ENCODE measurements at places on chromosomes 7 and 10.

DNA sequence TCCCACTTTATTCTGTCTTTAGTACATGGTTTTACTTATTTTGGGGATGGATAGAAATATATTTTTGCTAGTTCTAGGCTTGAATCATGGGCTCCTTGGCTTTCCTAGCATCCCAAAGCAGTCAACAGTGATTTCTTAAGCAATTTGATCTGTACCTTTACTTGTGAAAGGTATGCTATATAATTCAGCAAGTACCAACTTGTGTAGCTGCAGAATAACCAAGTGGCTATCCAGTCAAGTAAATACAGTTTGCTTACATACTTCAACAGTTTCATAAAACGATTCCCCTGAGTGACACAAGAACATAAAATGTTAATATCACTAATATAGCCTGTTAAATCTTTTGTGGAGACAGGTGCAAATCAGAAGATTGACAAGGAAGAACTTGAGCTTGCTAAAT, 67.2 kb downstream of the PODXL start:
- DNase-seq = no peak
- no peaks in the 10 kb centered on the region for H3K27me3 ChIP-seq
- H3K4me3 ChIP-seq = no peak overlapping the region
- peaks cover 8% of the 10 kb centered on the region for H3K36me3 ChIP-seq
- no peak overlapping the region for H3K27ac ChIP-seq
- H3K4me1 ChIP-seq = no peaks in the 10 kb centered on the region

- DNase-seq = no peak
- H3K4me1 ChIP-seq = no peaks in the 10 kb centered on the region
- H3K4me3 ChIP-seq = no peak overlapping the region
- H3K36me3 ChIP-seq = no peaks in the 10 kb centered on the region
- H3K27me3 ChIP-seq = peaks cover 2% of the 10 kb centered on the region
- H3K27ac ChIP-seq = no peak overlapping the region
Observed at GRCh38 chr10:124255556-124255955, 162.2 kb upstream of the CHST15 start.

GRCh38 chr10:113452146-113452845, 100.6 kb upstream of the HABP2 start:
- no peak overlapping the region for H3K27ac ChIP-seq
- no peaks in the 10 kb centered on the region for H3K4me1 ChIP-seq
- H3K4me3 ChIP-seq = no peak overlapping the region
- no peaks in the 10 kb centered on the region for H3K36me3 ChIP-seq
- no peak for DNase-seq

DNA sequence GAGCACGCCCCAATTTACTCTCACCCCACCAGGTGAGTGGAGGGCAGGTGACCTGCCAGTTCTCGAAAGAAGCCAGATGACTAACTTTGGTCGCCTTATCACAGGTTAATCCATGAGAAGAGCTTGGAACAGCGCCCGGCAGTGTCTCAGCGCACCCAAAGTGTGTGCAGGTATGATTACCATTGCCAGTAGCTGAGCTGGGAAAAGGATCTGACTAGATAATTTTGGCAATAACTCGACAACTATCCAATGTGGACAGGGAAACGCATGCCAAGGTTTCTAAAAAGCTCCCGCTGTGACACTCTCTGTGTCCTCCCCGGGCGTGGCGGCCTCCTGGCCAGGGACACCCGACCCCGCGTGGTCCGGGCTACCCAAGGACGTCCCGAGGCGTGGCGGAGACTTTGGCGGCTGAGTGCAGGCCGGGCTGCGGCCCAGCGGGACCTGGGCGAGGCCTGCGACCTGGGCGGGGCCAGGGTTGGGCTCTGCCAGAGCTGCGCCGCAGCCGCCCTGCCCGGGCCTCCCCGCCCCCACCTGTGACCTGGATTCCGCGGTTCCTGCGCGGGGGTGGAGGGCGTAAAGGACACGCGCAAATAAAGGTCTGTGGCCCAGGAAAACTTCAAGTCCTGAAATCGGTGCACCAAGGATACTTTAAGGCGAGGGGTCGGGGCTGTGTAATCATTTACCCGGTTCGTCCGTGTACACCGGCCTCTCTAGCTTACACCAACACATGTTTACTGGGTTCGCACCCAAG, 13.7 kb upstream of the WAPL start:
- H3K4me3 ChIP-seq = peak overlapping the region; percentile 42
- peak overlapping the region; percentile 78 for H3K27ac ChIP-seq
- peak; percentile 20 for DNase-seq
- H3K4me1 ChIP-seq = peaks cover 5% of the 10 kb centered on the region

DNA sequence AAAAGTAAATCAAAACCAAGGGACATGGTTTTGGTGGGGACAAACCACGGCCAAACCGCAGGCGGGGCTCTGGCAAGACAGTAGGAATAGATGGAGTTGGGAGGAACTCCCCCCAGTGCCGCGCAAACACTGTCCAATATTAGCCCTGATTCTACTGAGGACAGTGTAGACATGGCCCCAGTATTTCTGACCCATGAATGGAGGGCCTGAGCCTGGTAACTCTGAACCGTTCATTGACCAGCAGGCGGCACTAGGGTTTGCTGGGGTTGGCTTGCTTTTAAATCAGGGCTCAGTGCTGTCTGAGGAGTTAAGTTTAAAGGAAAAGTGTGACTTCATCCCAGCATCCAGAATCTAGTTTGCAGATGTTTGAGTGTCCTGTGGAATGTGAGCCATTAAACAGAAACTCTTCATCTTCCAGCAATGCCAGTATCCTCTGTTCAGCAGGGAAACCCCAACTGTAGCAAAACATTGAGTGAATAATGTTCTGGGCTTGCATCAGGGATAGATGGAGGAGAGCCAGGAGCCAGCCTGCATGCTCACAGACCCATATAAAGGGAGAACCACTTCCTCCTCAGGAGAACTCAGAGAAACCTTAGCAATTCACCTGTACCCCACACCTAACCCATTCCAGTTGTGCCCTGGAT, 147.4 kb upstream of the PRSS58 start:
- no peak overlapping the region for H3K4me3 ChIP-seq
- no peaks in the 10 kb centered on the region for H3K36me3 ChIP-seq
- H3K4me1 ChIP-seq = no peaks in the 10 kb centered on the region
- no peaks in the 10 kb centered on the region for H3K27me3 ChIP-seq
- no peak overlapping the region for H3K27ac ChIP-seq
- no peak for DNase-seq

- no peaks in the 10 kb centered on the region for H3K36me3 ChIP-seq
- no peak for DNase-seq
- no peaks in the 10 kb centered on the region for H3K4me1 ChIP-seq
- no peak overlapping the region for H3K27ac ChIP-seq
- H3K27me3 ChIP-seq = no peaks in the 10 kb centered on the region
Observed at GRCh38 chr10:28937959-28938358, 260.6 kb downstream of the BAMBI start.

- no peaks in the 10 kb centered on the region for H3K36me3 ChIP-seq
- peaks cover 18% of the 10 kb centered on the region for H3K4me1 ChIP-seq
- no peak for DNase-seq
- H3K27me3 ChIP-seq = no peaks in the 10 kb centered on the region
- peak overlapping the region; percentile 49 for H3K27ac ChIP-seq
- H3K4me3 ChIP-seq = no peak overlapping the region
Observed at GRCh38 chr7:18535810-18536415, 40.4 kb downstream of the HDAC9 start.

GRCh38 chr7:132840199-132840598, 241.7 kb downstream of the CHCHD3 start:
- DNase-seq = no peak
- no peaks in the 10 kb centered on the region for H3K4me1 ChIP-seq
- no peak overlapping the region for H3K4me3 ChIP-seq
- no peaks in the 10 kb centered on the region for H3K27me3 ChIP-seq
- H3K27ac ChIP-seq = no peak overlapping the region

GRCh38 chr10:58152673-58153263, 114.9 kb downstream of the IPMK start:
- no peaks in the 10 kb centered on the region for H3K36me3 ChIP-seq
- no peak overlapping the region for H3K27ac ChIP-seq
- H3K4me3 ChIP-seq = no peak overlapping the region
- 0 out of 2 replicates have a peak, but pooled peaks cover 2% of the 10 kb centered on the region for H3K27me3 ChIP-seq
- DNase-seq = no peak

GRCh38 chr10:84681781-84682180, 353.4 kb downstream of the CCSER2 start:
- H3K27ac ChIP-seq = no peak overlapping the region
- DNase-seq = no peak
- H3K4me3 ChIP-seq = no peak overlapping the region
- peaks cover 4% of the 10 kb centered on the region for H3K27me3 ChIP-seq
- H3K4me1 ChIP-seq = no peaks in the 10 kb centered on the region
- H3K36me3 ChIP-seq = no peaks in the 10 kb centered on the region

- no peak overlapping the region for H3K4me3 ChIP-seq
- no peaks in the 10 kb centered on the region for H3K27me3 ChIP-seq
- no peaks in the 10 kb centered on the region for H3K36me3 ChIP-seq
- no peak overlapping the region for H3K27ac ChIP-seq
Observed at GRCh38 chr7:108824840-108825580, 255.3 kb downstream of the DNAJB9 start.

DNA sequence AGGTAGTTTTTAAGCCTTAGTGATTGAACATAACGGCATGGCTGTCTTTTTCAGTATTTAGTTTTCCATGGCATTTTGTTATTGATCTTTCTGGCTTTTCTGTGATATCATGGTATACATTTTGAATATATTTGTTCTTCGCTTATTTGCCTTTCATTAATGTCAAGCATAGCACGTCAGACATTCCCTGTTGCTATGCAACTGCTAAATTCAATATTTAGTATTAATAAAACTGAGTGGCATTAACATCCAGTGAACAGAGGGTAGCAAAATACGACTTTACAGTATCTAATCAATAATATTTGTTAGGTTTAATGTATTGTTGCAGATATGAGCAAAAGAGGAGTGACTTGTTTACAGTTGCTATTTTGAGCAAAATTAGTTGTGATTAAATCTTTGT, 72.5 kb downstream of the LCOR start:
- no peak overlapping the region for H3K4me3 ChIP-seq
- H3K27me3 ChIP-seq = no peaks in the 10 kb centered on the region
- H3K36me3 ChIP-seq = no peaks in the 10 kb centered on the region
